Gastrocnemius medialis (tissue), 4 donors: ENCODE measurements at places on chromosomes 2 and 18.

DNA sequence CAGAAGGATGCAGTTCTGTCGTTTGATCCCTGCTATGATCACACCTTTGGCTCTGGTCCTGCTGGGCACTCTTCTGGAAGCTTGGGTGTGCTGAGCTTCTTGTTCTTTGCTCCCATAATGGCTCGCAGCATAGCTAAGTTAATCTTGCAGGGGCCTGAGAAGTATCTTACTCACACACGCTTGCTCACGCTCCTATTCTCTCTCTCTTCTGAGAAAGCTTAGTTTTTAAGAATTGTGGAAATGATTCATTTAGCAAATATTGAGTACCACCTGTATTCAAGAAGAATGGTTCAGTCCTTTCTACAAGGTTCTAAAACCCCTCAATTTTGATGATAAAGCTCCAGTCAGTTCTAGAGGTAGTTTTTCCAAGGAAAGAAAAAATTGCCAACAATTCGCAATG, 40.6 kb downstream of the XRCC5 start:
- peaks cover 5% of the 10 kb centered on the region for H3K4me1 ChIP-seq
- no peaks in the 10 kb centered on the region for H3K27me3 ChIP-seq

DNA sequence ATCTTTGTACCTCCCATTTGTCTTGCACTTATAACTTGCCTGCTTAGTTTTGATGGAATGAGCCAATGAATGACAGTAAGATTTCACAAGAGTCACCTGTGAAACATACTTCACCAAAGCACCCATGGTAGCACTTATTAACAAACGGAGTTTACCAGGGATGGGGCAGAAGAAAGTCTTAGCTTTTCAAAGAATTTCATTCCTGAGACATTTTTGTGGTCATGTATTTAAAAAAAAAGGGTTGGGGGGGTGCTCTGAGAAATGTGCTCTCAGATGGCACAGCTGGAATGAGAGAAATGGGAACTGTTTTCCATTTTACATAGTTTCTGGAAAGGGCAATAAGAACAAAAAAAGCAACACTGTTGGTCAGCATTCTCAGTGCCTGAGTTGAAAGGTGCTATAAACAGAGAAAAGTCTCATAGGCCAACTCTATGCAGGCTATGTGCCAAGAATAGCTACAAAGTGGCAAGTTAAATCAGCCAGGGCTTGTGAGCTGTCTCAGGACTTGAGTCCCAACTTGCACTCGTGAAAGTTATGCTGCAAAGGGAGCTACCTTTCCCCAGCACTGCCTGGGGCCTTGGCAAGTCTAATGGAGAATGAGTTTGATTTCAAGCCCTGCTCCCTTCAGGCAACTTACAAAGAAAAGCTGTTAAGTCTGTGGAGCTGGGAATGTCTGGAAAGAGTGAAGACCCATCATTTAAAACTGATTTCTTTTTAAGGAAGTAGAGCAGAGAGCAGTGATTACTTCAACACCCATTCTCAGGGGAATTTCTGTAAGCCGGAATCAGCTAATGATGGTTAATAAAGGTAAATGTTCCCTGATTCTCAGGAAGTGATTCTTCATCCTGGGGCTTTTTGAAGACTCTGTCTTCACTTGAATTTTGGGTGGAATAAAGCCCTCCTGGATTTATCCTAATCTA, 170.6 kb downstream of the SLC8A1 start:
- peaks cover 34% of the 10 kb centered on the region for H3K4me1 ChIP-seq
- DNase-seq, result no peak
- no peaks in the 10 kb centered on the region for H3K36me3 ChIP-seq
- H3K27me3 ChIP-seq, result no peaks in the 10 kb centered on the region

- no peaks in the 10 kb centered on the region for H3K4me1 ChIP-seq
- no peak overlapping the region for H3K27ac ChIP-seq
- no peak overlapping the region for H3K4me3 ChIP-seq
- no peak for DNase-seq
- peaks cover 4% of the 10 kb centered on the region for H3K36me3 ChIP-seq
Observed at GRCh38 chr2:215356948-215357461, 45.1 kb downstream of the ATIC start.

DNA sequence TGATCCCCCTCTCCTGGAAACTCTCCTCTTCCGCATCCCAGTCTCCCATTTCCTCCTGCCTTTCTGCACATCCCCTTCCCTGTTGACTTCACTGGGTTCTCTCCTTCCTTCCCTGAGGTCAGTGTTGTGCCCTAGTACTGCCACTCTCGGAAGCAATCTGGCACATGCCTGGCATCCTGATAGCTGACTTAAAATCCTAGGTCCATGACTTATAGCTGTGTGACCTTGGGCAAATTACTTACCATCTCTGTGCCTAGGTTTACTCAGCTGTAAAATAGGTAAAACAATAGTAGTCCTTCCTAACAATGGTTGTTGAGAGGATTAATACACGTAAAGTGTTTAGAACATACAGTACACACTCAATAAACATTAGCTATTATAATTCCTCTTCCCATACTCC, 9.3 kb downstream of the EVA1A start:
- no peak for DNase-seq
- H3K27me3 ChIP-seq, result no peaks in the 10 kb centered on the region
- no peaks in the 10 kb centered on the region for H3K4me1 ChIP-seq
- H3K27ac ChIP-seq, result no peak overlapping the region

DNA sequence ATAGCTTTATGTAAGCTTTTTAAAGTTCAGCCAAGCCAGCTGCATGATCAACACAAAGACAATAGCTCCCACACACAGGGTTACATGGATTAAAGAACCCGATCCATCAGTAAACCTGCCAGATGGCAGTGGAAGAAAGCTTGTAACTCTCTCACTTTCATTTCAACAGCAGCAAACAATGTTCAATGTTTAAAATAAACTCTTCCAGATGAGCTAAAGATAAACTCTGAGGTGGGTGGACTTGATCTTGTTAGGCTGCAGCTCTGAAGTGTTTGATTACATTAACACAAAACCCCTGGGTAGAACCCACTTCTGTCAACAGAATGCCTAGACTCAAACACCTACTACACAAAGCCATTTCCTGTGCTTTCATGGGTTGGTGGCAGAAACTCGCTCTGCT, 13.9 kb downstream of the RDH14 start:
- no peaks in the 10 kb centered on the region for H3K27me3 ChIP-seq
- no peak overlapping the region for H3K4me3 ChIP-seq
- H3K36me3 ChIP-seq, result no peaks in the 10 kb centered on the region
- no peak for DNase-seq

DNA sequence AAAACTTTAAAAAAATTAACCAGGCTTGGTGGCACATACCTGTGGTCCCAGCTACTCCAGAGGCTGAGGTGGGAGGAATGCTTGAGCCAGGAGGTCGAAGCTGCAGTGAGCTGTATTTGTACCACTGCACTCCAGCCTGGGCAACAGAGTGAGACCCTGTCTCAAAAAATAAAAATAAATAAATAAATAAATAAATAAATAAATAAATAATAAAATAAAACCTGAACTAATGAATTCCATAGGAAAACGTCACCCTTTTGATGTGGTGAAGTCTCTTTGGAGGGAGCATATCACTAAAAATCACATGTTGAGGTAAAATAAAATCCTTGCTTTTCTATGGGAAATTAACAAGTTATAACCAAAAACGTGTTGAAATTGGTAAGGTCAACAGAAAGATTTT, 29.6 kb upstream of the ITGAV start:
- no peaks in the 10 kb centered on the region for H3K36me3 ChIP-seq
- H3K4me3 ChIP-seq, result no peak overlapping the region
- no peak for DNase-seq

DNA sequence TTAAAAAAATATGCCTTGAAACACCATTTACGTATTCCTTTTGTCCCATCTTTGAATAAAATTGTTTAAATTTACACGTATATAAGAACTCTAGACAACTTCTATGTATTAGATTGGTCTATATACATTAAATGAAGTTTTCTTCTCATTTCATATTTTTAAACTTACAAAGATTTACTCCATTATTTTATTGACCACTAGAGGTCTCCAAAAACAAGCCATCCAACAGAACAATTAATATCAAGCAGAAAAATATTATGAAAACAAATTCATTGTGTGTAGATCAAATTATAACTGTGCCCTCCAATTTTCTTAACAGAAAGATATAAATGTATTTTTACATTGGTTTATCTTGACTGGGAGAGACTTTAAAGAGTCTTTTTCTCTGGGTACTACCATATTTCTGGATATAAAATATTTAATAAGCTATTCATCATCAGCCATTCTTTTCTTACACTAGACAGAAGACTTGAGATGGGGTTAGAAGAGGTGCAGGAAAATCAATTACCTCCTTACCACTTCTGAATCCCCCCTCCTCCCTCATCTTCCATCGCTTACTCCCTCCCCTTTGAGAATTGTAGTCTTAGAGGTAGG, 66.5 kb downstream of the DPP4 start:
- H3K4me3 ChIP-seq, result no peak overlapping the region
- H3K27ac ChIP-seq, result no peak overlapping the region
- no peaks in the 10 kb centered on the region for H3K27me3 ChIP-seq
- H3K36me3 ChIP-seq, result no peaks in the 10 kb centered on the region

DNA sequence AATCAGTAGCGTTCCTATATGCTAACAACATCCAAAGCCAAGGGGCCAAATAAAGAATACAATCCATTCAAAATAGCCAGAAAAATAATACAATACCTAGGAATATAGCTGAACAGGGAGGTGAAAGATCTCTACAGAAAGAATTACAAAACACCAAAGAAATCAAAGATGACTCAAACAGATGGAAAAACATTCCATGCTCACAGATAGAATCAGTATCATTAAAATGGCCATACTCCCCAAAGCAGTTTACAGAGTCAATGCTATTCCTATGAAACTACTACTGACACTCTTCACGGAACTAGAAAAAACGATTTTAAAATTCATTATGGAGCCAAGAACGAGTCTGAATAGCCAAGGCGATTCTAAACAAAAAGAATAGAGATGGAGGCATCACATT, 57.4 kb downstream of the CCBE1 start:
- no peak for DNase-seq
- H3K36me3 ChIP-seq, result no peaks in the 10 kb centered on the region

DNA sequence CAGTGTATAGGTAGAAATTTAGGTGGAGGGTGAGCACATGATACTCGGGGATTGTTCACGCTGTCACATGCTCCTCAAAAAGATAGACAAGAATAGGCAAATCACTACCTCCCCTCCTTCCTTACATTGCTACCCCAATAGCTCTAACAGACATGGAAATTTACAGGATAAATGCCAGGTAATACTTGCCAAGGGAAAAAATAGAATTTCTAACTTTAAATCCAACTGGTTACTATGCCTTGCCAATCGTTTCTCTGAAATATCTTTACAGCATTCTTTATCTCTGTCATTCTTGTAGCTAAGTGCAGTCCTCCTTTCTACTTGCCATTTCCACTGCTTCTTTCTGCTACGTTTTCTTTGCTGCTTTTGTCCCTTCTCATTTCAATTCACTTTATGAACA, 339.8 kb upstream of the ZEB2 start:
- DNase-seq, result no peak
- no peak overlapping the region for H3K27ac ChIP-seq
- no peak overlapping the region for H3K4me3 ChIP-seq
- no peaks in the 10 kb centered on the region for H3K36me3 ChIP-seq
- H3K4me1 ChIP-seq, result no peaks in the 10 kb centered on the region
- no peaks in the 10 kb centered on the region for H3K27me3 ChIP-seq

DNA sequence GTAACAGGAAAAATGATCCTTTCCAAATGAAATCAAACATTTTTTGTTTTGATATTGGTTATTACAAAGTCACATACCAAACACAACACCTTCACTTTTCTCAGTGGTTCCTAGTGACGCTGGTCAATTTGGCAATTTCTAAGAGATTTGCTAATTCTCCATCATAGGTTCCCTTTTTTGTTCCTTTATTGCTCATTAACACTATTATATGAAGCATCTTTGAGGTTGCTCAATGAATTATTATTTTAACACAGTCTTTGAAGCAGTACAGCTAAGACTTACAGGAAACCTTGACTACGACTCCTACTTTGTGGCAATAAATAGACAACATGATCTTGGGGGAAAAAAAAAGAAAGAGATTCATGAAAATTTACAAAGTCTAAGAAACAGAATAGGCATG, 152.2 kb upstream of the VRK2 start:
- DNase-seq, result no peak
- H3K4me3 ChIP-seq, result no peak overlapping the region
- H3K27me3 ChIP-seq, result no peaks in the 10 kb centered on the region
- no peaks in the 10 kb centered on the region for H3K4me1 ChIP-seq
- no peak overlapping the region for H3K27ac ChIP-seq

- DNase-seq, result no peak
- H3K27me3 ChIP-seq, result no peaks in the 10 kb centered on the region
- no peaks in the 10 kb centered on the region for H3K4me1 ChIP-seq
- no peak overlapping the region for H3K4me3 ChIP-seq
- H3K36me3 ChIP-seq, result no peaks in the 10 kb centered on the region
- H3K27ac ChIP-seq, result no peak overlapping the region
Observed at GRCh38 chr2:16137080-16137755, 196.9 kb downstream of the MYCN start.

DNA sequence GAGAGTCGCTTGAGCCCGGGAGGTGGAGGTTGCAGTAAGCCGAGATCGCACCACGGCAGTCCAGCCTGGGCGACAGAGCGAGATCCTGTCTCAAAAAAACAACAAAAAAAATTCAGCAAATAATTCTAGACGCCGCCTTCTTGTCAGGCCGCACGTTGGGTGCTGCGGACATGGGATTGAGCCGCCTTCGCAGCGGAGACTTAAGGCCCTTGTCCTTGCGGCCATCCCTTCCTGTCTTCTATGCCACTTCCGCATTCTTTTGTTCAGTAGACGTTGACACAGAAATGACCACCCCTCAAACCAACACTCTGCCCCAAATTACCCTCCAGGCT, 15.8 kb downstream of the PTPN18 start:
- no peak for DNase-seq
- peak overlapping the region; percentile 67 for H3K4me3 ChIP-seq
- no peaks in the 10 kb centered on the region for H3K4me1 ChIP-seq
- H3K27ac ChIP-seq, result peak overlapping the region; percentile 80

- no peak for DNase-seq
- no peak overlapping the region for H3K27ac ChIP-seq
- H3K36me3 ChIP-seq, result no peaks in the 10 kb centered on the region
- H3K4me3 ChIP-seq, result no peak overlapping the region
Observed at GRCh38 chr2:16114836-16115235, 174.5 kb downstream of the MYCN start.

DNA sequence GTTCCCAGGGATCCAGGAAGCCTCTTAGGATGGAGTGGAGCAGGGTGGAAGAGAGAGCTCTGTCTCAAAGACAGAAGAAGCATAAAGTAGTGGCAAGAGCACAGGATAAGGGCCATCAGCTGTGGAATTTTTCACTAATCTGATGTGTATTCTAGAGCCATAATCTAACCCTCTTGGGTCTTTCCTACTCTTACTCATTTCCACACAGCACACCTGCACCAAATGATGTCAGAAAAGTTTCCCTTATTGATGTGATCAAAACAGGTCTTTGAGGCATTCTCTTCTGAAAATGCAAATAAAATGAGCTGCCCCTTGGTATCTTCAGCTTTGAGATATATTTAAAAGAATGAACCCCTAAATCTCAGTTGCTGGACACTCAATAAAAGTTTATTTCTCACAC, 415.1 kb upstream of the CHST9 start:
- no peak overlapping the region for H3K27ac ChIP-seq
- DNase-seq, result no peak
- no peaks in the 10 kb centered on the region for H3K36me3 ChIP-seq
- H3K27me3 ChIP-seq, result no peaks in the 10 kb centered on the region
